Left forelimb (tissue), 1 donor: ENCODE measurements at places on chromosomes 7 and 10.
A peak's percentile ranks its signal among the peaks of the same experiment; 100 is the strongest.

- no peak for DNase-seq
Observed at GRCh38 chr10:86017841-86018734, 348.5 kb downstream of the GRID1 start.

- DNase-seq = no peak
Observed at GRCh38 chr10:130141878-130142277, 5.7 kb downstream of the GLRX3 start.

DNA sequence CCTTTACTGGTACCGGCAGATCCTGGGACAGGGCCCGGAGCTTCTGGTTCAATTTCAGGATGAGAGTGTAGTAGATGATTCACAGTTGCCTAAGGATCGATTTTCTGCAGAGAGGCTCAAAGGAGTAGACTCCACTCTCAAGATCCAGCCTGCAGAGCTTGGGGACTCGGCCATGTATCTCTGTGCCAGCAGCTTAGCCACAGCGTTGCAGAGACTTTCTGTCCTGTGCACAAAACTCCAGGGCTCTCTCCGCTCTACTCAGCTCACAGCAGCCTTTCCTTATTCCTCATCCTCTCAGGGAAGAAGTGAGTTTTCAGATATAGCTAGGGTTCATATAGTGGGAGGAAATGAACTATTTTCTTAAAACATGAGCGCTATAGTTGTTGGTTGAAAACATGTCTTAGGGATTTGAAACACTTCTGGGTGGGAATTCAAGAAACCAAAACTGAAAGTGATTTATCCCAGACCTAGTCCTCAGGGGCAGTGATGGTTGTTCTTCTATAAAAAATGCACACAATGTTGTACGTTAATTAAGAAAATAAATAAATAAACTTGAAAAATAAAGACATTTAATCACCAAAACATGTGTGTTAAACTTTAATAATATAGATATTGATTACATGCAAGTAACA, 150.2 kb upstream of the PRSS58 start:
- no peak for DNase-seq

GRCh38 chr7:1666317-1666822, 3.7 kb upstream of the ELFN1 start:
- DNase-seq = peak; percentile 68

DNA sequence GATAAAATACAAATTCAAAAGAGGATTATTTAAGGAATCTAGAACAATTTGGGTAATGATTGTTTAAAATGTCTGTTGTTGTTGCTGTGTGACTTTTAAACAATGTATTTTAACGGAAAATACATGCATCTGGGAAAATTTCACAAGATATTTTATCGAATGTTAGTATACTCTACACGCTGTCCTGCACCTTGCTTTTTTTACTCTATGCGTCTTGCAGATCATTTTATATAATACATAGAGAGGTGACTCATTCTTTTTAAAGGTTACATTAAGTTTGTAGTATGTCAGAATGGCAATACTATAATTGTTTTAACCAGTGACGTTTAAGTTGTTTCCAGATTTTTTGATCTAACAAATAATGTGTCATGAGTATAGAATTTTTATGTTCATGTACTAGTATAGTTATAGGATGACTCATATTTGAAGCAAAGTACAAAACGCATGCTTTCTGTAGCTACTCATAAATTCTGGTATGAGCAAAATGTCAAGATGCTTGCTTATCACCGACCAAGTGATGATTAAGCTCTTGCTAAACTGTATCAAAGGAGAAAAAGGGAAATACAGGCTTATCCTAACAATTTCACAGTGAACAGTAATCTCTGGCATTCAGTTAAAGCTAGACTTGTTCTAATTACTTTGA, 4.9 kb downstream of the DKK1 start:
- DNase-seq = no peak

DNA sequence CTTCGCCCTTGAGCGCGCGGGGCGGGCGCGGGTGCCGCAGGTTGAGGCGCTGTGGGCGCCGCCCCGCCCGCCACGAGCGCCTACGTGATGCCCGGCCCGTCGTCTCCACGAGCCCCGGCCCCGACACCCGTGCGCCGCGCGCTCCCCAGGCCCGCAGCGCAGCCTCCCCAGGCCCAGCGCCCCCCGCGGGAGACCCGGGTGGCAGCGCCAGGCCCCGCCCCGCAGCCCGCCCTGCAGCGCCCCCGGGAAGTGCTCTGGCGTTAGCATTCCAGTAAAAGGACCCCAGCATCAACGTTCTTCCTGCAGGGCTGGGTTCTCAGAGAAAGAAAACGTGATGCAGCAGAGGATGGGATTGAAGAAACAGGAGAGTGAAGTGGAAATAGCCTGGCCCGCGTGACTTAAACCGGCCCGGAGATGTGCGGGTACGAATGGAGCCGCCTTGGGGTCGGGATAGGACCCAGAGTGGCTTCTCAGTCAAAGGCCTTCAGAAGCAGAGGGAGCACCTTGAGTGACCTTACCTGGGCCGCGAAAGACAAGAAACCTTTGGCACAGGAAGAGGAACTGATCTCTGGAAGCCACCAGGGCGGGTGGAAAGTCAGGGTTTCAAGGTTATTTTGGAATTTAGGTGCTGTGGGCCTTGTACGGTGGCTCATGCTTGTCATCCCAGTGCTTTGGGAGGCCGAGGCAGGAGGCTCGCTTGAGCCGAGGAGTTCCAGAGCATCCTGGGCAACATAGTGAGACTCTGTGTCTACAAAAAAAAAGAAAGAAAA, 1.8 kb downstream of the PFKP start:
- DNase-seq = no peak

- no peak for DNase-seq
Observed at GRCh38 chr7:7228967-7229366, 46.6 kb downstream of the C1GALT1 start.

- no peak for DNase-seq
Observed at GRCh38 chr7:40232242-40232893, 97.6 kb downstream of the SUGCT start.

DNA sequence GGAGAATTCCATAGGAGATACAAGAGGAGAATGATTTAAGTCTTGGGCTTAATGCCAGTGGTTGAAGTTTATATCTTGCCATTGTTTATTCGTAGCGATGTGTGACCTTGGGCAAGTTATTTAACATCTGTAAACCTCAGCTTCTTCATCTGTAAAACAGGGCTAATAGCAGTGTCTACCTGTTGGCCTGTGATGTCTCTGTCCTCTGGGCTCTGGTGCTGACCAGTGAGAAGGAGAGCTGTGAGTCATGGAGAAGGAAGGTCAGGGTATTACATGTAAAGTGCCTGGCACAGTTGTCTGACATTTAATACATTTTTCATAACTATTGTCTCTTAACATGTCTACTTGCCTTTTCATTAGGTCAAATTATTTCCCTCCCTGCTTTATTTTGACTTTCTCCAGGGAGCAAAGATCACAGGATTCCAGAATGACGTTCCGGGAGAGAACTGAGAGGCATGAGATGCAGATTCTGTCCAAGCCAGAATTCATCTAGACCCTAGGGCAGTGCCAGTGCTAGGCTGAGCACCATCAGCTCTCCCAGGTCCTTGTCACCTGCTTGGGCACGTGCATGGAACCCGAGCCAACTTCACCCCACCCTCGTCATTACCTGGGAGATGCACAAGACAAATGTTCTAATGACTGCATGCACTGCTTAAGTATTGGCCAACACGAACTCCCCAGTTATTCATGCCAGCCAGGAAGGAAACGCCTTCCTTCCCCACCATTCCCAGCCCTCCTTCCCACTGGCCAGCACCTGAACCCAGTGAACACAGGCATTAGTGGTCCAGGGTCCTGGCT, 187.9 kb downstream of the DPY19L1 start:
- DNase-seq = no peak

DNA sequence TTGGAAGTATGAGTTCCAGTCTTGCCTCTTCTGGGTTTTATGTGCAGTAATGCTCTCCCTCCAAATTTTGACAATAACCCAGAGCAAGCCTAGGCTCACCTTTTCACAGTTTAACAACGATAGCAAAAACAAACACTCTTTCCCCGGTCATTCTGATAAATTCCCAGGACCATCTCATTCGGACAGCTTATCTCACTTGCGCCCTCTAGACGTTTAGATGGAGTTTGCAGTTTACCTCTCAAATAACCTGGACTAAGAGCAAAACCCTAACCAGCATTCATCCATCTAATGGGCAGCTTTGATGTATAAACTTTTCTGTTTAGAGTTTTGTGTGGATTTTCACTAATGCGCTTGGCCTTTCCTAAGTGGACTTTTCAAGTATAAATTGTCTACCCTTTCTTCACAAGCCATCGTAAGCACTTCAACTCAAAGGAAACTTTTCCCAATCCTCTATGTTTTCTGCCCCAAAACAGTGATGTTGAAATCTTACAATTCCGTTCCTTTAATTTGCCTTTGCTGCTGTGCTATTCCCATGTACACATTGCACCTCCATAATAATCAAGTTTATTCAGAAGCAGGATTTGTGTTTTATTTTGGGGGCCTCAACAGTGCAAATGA, 114.9 kb downstream of the HDAC9 start:
- DNase-seq = no peak

- no peak for DNase-seq
Observed at GRCh38 chr10:112899391-112900065, 50.5 kb upstream of the TCF7L2 start.

GRCh38 chr10:117367718-117368117, 7.5 kb downstream of the PDZD8 start:
- DNase-seq = no peak
